ENCODE measurements at places on chromosomes 5 and 9. TPM values are rescaled to one million over a fixed set of nuclear protein-coding genes. Genes with fewer than 3 reads are reported as not detected.

The WNT8A gene
- not detected for total RNA-seq

The PCDHA2 gene
- not detected for total RNA-seq

The WNK2 gene
- 0.22 TPM for total RNA-seq

The GLE1 gene
- 44.2 TPM for total RNA-seq

The NFIL3 gene
- 46.3 TPM for total RNA-seq

The FGF10 gene
- total RNA-seq: not detected

The PAEP gene
- not detected for total RNA-seq

The SLC36A2 gene
- not detected for total RNA-seq

The LCN2 gene
- not detected for total RNA-seq

The PCDHGC5 gene
- not detected for total RNA-seq

The HEMGN gene
- 0.42 TPM for total RNA-seq

The GAS1 gene
- total RNA-seq: 0.20 TPM

The PRDM9 gene
- total RNA-seq: not detected

The MAMDC2 gene
- total RNA-seq: not detected

The PKD2L2 gene
- not detected for total RNA-seq
